Jurkat, Clone E6-1 (cell line): ENCODE measurements at places on chromosomes 5 and 9.

DNA sequence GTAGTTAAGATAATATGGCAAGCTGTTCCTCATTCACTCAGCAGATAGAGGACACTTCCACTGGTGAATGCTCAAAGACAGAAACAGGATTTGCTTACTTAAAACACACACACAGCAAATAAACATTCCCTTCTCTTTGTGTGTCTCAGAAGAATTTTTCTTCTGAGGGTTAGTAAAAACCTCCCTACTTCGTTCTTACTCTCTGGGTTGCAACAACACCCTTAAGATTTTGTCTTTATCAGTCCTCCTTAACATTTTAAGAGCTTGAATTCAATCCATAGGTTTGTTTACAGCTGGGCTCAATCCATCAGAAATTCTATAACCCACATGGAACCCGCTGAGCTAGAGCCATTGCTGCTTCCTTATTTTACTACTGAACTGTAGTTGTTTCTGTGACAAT is 237.4 kb upstream of the PIK3R1 start:
- no peak for DNase-seq

DNA sequence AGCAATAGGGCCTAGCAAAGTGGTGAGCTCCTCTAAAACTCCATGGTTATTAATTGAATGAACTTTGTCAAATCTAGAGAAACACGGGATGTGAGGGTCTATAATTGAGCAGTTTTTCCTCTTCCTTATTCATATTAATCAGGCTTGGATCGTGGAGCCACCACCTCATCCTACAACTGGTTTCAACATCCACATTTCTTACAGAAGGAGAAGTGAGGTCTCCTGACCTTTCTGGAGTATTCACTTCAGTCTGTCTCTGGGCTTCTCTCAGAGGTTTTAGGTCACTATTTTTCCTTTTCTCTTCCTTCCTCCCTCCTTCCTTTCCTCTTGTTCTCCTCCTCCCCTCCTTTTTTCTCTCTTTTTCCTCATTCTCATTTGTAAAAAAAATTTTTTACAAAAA is 177.3 kb upstream of the ACTBL2 start:
- DNase-seq: no peak

DNA sequence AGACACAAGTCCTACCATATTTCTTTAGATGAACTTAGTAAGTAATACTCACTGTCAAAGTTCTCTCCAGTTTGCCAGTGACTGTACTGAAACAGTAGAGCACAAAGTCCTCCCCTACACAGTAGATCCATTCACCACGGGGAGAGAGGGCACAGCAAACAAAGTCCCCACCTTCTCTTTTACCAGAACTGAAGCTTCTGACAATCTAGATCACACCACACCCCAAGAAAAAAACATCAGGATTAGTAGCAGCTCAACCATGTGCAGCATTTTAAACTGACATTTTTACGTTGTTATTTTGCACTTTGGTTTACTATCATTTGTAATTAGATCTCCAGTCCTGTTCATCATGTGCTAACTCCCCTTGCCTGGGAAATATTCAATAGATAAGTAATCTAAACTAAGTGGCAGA is 23.0 kb downstream of the DNAJA1 start:
- DNase-seq: no peak

DNA sequence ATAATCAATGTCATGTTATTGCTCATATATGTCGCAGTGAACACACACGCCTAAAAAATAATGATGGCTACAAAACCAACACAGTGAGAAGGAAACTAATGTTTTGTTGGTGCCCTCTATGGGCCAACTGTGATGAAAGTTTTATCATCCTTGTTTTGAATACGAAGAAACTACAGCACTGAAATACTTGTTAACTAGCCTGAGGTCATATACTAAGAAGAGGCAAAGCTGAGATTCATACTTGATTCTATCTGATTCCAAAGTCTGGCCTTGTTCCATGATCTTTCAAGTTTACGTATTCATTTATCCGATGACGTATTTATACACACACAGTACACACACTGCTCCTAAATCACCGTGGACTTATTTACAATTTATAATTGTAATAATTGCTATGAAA is 16.1 kb upstream of the DRD1 start:
- no peak for DNase-seq

DNA sequence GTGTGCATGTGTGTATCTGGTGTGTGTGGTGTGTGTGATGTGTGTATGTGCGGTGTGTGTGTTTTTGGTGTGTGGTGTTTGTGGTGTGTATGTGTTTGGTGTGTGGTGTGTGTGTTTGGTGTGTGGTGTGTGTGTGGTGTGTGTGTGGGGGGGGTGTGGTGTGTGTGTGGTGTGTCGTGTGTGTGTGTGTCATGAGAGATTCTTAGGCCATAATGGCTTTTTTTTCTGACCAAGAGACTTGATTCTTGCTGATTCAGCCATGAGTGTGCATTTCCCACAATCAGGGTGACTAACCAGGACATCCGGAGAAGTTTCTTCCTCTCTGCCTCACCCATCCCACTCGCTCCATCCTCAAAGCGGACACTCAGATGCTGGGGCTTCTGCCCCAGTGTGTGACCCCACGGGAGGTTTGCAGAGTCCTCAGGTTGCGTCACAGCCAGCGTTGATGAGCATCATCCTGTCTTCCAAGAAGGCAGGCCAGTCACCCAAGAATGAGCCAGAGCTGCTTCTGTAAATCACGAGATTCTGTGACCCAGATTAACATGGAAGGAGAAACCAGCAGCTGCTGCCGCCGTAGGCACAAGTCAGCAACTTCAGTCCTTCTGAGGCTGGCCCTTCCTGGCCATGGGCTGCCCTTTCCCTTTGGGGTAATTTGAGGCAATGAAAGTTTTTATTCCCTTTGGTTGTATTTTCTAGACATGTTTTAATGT is 12.5 kb upstream of the CTSL start:
- no peak for DNase-seq

DNA sequence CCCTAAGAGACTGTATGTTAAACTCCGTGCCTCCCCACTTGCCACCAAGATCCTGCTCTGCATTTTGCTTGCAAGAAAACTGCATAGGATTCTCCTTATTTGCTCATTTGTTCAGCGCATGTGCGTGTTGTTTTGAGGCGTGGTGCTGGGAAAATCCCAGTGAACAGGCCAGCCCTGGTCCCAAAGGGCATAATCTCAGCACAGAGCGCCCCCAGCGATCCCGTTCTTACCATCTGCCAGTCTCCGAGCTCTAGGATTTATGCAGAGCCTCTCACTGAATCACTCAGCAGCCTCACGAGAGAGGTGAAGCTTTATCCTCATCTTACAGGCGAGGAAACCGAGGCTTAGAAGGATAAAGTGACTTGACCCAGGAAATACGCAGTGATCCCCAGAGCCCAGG is 11.5 kb downstream of the PRRX2 start:
- DNase-seq: no peak

DNA sequence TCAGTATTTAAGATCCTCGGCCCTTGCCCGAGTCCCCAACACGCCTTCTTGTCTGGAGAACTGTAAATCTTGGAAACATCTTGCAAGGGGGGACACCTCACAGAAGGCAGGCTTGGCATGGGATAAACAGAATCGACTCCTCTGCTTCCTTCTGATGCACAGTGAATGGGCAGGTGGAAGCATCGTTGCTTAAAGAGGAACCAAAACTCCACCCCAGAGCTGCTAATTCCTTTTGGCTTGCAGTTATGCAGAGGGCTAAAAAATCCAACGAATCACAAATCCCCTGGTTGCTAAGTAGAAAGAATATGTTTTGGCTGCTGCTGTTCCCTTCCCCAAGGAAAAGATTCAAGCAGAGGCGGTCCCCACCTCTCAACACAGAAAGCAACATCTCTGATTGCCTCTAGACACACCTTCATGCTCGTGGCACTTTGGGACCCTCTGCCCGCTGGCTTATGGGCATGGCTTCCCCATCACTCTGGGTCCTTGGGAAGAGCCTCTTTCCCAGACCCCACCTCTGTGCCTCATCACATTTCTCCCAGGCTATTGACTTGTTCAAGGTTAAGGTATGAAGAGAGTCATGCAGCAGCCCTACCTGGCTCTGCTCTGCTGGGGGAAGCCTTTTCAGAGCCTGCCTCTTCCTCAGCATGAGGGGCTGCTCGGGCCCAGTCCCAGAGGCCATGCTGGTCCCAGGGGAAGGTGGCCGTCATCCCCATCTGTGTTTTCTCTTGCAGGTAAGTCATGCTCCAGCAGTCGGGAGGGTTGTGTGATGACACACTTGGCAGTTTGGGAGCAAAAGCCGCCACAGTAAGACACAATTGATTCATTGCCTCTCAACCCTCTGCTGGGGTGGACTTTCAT is 137.1 kb downstream of the KCNIP1 start:
- no peak for DNase-seq

GRCh38 chr9:121185774-121186403 is 15.8 kb downstream of the RAB14 start:
- peak; percentile 41 for DNase-seq

- peak; percentile 94 for DNase-seq
Measured at GRCh38 chr9:109418827-109419226, 79.3 kb downstream of the PTPN3 start.

DNA sequence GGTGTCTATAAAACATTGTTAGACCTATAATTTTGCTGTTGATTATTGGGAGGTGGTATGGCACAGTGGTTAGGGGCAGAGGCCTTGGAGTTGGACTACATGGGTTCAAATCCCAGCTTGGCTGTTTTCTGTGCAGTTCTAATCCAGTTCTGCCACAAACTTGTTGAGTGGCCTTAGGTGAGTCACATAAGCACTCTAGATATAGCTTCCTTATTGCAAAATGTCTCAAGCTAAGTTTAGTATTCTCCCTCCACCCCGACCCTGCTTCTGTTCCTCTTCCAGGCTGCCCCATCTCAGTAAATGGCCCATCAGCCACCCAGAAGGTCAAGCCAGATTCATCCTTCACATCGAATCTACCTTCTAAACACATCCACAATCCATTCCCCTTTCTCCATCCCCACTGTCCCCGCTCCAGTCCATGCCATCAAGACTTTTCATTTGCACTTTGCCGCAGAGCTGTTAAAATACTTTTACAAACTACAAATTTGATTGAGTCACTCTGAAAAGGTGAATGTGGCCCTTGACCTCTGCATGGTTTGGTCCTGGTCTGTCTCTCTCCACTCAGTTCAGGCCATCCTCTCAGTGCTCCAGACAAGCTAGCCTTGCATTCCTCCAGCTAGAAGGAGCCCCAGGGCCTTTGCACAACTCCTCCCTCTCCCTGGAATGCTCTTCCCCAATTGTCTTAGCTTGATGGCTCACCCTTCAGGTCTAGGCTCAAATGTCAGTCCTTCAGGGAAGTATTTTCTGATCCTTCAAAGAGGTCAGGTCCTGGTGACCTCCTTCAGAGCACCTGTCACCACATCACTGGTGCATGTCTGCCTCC is 10.0 kb upstream of the HDHD3 start:
- no peak for DNase-seq

- DNase-seq: no peak
Measured at GRCh38 chr5:80759866-80760577, 105.2 kb upstream of the DHFR start.

GRCh38 chr9:100759215-100759614 is 181.3 kb downstream of the CAVIN4 start:
- no peak for DNase-seq

DNA sequence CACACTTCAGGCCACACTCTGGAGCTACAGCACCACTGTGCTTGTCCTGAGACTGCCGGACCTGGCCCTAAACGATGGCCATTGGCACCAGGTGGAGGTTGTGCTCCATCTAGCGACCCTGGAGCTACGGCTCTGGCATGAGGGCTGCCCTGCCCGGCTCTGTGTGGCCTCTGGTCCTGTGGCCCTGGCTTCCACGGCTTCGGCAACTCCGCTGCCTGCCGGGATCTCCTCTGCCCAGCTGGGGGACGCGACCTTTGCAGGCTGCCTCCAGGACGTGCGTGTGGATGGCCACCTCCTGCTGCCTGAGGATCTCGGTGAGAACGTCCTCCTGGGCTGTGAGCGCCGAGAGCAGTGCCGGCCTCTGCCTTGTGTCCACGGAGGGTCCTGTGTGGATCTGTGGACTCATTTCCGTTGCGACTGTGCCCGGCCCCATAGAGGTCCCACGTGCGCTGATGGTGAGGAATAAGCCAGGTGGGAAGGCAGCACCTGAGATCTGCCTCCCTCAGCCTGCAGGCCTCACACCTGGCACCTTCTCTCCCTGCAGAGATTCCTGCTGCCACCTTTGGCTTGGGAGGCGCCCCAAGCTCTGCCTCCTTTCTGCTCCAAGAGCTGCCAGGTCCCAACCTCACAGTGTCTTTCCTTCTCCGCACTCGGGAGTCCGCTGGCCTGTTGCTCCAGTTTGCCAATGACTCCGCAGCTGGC is 14.7 kb downstream of the CRB2 start:
- DNase-seq: no peak

DNA sequence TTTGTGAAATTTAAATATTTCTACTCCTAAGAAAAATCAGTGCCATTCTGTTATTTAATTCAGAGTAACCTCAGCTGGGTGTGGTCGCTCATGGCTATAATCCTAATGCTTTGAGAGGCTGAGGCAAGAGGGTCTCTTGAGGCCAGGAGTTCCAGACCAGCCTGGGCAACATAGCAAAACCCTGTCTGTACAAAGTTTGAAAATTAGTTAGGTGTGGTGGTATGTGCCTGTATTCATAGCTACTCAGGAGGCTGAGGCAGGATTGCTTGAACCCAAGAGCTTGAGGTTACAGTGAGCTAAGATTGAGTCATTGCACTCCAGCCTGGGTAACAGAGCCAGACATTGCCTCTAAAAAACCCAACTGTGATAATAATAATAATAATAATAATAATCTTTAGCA is 44.8 kb upstream of the CNTLN start:
- no peak for DNase-seq

- DNase-seq: no peak
Measured at GRCh38 chr9:116905171-116905588, 218.1 kb downstream of the TRIM32 start.

GRCh38 chr9:660227-660626 is 181.3 kb upstream of the DMRT1 start:
- DNase-seq: no peak

GRCh38 chr9:128899566-128900322 is 17.8 kb downstream of the LRRC8A start:
- DNase-seq: peak; percentile 60

DNA sequence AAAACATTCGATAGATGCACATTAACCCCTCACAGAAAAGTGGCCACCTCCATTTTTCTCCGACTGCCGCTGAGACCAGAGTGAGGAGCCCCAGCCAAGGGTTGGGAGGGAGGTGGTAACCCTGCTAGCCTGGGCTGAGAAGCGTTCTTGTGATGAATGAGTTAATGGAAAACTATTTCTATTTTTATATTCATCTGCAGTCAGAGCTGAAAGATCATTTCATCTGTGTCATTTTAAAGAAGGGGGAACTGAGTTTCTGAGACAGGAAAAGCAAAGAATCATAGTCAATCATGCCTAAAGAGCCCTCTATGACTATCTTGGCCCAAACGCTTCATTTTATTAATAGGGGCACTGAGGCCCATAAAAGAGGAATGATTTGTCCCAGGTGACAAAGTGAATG is 229.5 kb downstream of the PAPPA start:
- no peak for DNase-seq
